Activated gamma-delta T cell treated with Interleukin-2 at 50 U/mL for 16 hours (primary cell): ENCODE measurements at places on chromosomes 7 and 10.

- DNase-seq: no peak
These were observed 333 bp downstream of the SMNDC1 start for GRCh38 chr10:110304394-110304779.

DNA sequence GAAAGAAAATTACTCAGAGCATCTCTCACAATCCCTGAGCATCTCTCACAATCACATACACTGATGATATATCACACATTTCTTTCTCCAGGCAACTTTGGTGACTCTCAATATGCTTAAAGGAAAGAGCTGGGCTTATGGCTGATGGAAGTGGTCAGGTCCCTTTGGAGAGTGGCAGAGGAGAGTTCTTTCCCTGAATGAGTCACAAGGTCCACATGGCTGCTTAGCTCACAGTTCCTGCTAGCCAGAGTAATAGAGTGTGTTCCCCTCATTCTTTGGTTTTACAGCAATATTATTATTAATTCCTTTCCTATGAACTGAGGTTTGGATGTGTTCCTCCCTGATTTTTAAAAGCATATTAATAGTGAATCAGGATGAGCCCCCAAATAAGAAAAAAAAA lies 287.4 kb downstream of the C7orf25 start:
- no peak for DNase-seq

GRCh38 chr7:25091779-25092178 lies 33.3 kb downstream of the CYCS start:
- DNase-seq: no peak

- DNase-seq: no peak
These were observed 568.9 kb upstream of the ANKRD30A start for GRCh38 chr10:36556468-36556867.

DNA sequence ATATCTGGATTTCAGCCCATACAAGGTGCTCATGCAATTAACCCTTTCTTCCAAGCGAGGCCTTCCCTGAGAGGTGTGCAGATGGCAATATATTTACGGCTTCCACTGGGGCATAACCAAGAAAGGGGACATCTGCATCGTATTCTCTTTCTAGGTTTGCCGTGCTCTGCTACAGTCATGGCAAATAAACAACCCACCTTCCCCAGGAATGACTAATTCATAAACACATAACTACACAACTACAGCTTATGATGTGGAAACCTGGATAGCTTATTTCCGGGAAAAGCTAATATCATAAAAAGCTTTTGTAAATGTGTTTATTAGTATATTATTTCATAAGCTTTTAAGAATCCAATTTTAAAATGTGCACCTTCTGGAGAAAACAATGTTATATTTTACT lies 120.0 kb downstream of the CAMK1D start:
- DNase-seq: no peak

DNA sequence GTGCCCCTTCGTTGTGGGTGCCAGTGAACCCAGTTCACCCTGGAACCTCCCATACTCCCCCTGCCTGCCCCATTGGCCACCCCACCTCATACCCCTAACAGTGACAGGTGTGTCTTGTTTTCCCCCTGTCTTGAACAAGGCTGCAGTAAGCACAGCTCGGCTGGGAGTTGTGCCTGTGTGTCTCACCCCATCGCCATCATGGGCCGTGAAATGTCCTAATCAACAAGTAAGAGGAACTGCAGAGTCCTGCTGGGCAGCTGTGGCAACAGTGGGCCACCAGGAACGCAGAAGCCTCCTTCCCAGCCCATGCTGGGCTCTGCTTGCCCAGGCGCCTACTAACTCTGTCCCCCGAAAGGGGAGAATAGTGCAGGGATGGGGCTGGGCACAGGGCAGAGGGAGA lies 91.6 kb downstream of the C10orf105 start:
- DNase-seq: no peak

DNA sequence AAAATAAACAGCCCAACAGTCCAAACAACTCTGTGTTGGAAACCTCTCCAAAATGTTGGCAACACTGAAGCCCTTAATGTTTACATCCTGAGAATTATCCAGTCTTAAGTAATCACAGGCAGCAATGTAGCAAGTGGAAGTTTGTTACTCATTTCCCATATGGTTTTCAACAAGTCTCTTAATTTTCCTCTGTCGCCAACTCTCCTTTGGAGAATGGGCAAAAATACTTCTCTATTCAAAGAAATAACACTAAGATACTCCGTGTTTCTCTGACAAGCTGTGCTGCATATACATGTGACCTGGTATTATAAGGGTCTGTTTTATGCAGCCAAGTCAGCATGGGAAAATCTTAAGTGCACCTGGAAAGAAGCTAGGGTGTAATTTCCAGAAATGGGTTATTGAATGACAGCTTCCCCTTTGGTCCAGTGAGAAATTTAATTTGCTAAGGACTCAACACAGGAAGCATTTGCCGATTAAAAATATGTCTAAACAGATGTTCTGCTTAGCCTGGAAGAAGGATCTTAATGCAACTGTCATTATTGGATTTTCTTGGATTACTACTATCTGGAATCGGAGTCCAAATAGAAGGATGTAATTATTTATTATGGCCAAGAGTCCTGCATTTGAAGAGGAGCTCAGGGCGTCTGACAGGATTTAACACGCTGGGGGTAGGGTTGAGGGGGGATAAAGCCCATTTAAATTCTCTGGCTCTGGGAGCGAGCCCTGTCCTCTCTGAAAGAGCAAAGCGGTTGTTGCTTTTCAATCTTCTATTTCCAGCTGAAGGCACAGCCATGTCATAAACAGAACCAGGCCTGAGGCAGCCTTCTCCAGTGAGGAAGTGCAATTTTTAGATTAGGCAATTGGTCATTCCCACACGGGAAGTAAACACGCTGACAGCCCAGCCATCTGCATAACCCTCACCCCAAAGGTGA lies 73.1 kb downstream of the TLL2 start:
- no peak for DNase-seq

DNA sequence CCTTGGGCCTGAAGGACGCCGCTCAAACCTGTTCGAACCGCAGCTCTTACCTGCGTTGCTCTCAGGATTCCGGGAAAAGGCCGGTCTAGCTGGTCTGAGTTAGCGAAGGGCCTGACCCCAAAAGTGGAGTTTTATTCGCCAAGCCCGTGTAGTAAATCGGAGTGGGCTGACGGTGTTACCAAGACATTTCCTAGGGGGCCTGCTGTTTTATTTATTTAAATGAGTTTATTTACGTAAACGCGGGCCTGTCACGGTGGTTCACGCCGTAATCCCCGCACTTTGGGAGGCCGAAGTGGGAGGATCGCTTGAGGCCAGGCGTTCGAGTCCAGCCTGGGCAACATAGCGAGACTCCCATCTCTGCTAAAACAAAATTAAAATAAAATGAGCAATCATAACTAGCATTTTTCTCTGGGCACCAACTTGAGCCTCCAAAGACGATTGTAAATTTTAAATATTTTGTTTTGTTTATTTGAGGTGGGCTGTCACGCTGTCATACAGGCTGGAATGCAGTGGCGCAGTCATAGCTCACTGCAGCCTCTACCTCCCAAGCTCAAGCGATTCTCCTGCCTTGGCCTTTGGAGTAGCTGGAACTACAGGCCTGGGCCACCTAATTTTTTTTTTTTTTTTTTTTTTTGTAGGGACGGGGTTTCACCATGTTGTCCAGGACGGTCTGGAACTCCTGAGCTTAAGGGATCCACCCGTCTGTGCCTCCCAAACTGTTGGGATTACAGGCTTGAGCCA lies 903 bp downstream of the ZNF655 start:
- no peak for DNase-seq

GRCh38 chr10:34641147-34641912 lies 173.8 kb downstream of the PARD3 start:
- no peak for DNase-seq

DNA sequence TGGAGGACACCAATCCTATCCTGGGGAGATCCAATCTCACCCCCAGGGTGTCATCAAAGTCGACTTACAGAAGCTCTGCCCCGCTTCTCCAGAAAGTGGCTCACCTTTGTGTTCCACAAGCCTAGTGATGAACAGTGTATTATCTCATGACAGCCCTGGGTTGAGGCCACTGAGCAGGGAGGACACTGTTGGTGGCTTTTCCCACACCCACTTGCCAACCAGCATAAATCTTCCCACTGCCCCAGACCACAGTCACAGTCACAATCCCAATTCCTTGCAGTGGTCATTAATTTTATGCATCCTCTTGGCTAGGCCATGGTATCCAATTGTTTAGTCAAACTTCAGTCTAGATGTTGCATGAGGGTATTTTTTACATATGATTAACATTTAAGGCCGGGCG lies 18.4 kb downstream of the TNS3 start:
- DNase-seq: no peak

GRCh38 chr10:131933696-131934086 lies 32.9 kb downstream of the PPP2R2D start:
- DNase-seq: no peak

- no peak for DNase-seq
These were observed 2.4 kb downstream of the GNG11 start for GRCh38 chr7:93923942-93924341.

GRCh38 chr7:21675255-21675654 lies 132.4 kb downstream of the DNAH11 start:
- DNase-seq: no peak

DNA sequence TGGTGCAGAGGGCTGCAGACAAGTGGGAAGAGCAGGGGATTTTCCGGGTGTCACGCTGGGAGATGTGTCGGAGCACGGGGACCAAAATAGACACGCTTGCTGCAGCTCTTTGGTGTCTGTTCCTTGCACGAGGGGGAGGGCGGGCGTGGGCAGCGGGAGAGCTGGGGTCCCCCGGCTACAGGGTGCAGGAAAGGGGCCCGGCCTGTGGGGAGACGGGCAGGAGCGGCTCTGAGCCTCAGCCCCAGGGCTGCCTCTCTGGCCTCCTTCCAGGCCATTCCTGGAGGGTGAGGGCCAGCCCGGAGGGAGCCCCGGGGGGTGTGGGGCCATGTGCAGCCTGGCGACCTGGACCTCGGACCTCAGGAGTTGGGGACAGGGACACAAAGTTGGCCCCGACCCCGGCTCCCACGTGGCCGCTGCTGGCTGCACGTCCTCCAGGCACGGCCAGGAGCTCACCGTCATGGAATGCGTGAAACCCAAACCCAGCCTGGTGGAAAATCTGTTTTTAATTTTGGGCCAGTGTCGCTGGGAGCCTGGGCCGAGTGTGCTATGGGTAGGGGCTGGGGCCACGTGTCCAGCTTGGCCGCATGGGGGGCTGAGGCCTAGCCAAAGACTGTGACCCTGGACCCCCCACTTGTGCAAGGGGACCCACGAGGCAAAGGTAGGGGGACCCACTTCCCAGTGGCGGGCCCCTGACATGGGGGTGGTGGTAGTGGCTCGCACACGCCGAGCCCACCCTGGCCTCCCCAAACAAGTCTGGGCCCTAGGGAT lies 6.6 kb downstream of the TTYH3 start:
- no peak for DNase-seq

- no peak for DNase-seq
These were observed 185.6 kb downstream of the PAXIP1 start for GRCh38 chr7:154817224-154817896.

- DNase-seq: no peak
These were observed 272.6 kb downstream of the FGFR2 start for GRCh38 chr10:121325490-121326231.

- DNase-seq: no peak
These were observed 13.0 kb downstream of the DNTT start for GRCh38 chr10:96317067-96317833.

DNA sequence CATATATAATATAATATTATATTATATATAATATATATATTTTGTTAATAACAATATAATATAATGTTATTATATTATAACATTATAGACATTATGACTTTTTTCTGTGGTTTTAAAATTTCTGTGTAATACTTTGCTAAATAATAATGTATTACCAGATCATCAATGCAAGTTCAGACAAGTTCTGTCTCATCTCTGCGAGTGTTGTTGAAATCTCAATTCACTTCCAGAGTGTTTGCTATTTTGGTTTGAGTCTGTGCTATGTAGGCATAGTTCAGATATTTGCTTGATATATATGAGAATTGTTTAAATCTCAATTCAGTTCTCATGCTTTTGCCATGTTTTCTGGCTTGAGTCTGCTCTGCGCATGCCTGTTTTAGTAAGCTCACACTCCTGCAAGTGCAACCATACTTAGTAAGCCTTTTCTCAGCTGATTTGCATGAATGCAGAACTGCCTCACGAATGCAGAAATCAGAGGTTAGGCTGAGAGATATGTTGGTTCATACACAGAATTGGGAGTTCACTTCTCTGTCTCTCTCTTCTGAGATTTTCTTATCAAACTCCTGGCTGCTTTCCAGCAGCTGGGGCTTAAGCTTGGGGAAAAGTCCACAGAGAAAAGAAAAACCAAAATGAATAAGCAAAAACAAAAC lies 830.2 kb upstream of the SORCS1 start:
- DNase-seq: no peak

GRCh38 chr7:132979524-132979923 lies 102.4 kb downstream of the CHCHD3 start:
- no peak for DNase-seq

- DNase-seq: no peak
These were observed 597.3 kb downstream of the CNTNAP2 start for GRCh38 chr7:146713934-146714333.

GRCh38 chr7:105890290-105890997 lies 14.0 kb upstream of the ATXN7L1 start:
- DNase-seq: no peak

- DNase-seq: no peak
These were observed 74.2 kb downstream of the DNAJB6 start for GRCh38 chr7:157410831-157411556.

GRCh38 chr7:51311166-51311565 lies 5.4 kb downstream of the COBL start:
- DNase-seq: no peak

DNA sequence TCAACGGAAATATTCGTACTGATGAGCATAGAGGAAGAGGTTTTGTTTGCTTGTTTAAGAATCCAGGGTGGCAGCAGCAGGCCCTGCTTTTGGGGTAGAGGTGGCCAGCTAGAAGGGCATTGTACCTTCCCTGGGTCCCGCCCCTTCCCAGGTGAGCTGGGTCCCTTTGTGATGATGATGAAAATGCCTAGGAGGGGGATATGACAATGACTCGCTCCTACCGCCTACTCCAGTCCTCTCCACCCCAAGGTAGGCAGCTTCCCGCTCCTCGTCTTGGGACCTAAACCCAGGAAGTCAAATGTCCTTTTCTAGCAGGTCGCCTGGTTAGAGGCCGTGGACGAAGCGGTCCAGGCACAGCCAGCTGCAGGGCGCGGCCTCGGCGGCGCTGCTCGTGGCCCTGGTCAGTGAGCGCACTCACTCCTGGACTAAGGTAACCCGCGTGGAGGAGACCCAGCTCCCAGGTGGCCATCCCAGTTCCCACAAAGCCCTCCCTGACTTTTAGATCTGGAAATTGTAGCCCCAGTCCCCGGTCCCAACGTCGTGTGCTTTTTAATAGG lies 141.4 kb downstream of the LSMEM1 start:
- no peak for DNase-seq

DNA sequence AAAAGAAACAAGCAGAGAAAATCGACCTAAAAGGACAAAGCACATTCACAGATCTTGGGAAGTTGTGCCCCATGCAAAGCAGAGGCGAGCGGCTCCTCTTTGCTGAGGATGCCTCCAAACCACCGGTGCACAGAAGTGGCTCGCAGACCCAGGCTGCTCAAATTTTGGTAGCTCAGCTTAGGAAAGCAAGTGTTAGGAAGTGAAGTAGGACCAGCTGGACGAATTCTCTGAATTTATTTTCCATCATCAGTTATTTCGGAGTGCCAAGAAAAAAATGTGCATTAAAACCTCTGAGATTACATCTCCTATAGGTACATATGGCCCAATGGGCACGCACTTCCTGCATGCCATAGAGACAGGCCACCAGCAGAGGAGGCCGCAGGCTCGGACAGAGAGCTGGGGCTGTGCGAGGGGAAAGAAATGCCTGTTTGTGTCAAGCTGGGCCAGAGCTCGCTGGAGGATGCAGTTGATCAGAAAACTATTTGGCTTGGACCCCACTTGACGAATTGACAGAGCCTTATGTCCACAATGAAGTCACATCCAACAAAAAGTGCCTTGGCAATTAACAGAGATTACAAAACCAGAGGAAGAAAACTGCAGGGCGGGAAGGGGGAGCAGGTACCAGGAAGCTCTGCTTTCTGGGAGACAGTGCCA lies 122.3 kb upstream of the LYZL2 start:
- DNase-seq: no peak
